ENCODE measurements at places on chromosomes 12 and 14.

DNA sequence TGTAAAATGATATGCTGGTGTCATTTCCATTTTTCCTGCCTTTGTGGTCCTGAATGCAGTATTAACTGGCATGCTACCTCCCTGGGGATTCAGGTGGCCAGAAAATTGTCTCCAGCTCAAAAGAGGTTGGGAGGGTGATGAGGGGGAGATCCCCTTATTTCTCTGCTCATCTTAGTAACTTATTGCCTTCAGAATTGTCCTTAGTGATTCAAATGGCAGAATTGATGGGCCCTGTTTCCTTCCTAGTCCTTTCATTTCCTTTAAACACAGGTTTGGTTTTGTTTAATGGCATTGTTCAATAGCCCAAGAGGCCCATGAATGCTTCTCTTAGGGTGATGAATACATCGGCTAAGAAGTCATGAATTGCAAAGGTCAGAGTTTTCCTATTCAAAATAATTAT, 207.0 kb downstream of the SLC41A2 start:
- DNase-seq, result no peak

DNA sequence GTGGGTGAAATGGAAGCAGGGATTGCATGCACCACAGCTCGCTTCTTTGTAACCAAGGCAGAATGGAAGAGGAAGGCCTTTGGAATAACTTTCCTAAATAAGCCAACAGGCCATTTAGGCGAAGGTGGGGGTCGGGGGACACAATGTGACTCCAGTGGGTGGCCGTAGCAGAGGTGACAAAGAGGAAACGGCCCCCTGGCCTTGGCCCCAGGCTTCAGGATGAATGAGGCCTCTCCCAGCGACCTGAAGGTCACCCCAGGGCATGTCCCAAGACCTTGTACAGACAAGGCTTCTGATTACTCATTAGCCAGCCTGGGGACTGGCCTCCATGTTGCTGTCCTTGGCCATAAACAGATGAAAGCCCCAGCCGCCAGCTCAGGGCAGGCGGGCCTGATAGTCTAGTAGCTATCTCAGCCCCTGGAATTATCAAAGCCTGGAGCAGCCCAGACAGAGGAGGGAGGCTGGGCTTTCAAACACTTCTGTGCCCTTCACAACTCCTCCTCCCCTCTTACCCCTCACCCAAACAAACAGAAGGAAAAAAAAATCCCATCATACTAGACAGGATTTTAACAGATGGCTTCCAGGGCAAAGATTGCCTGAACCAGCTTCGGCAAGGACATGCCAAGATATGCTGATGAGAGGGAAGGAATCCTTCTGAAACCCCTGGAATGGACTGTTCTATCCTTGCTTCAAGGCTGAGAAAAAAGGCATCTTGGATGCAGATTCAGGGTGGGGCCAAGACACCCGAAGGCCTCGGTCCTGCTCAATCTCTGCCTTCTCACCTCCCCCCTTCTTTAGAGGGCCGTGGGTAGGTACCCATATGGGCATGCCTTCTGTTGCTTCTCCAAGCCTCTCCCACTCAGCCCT, 142.3 kb upstream of the PARP11 start:
- no peak for DNase-seq

- no peak for DNase-seq
Measured at GRCh38 chr12:5195691-5196090, 152.0 kb downstream of the KCNA5 start.

- DNase-seq, result no peak
Measured at GRCh38 chr12:130818272-130818634, 20.8 kb downstream of the STX2 start.

GRCh38 chr12:24554612-24555295, 394.1 kb downstream of the BCAT1 start:
- DNase-seq, result no peak

- no peak for DNase-seq
Measured at GRCh38 chr12:32490801-32491200, 91.4 kb downstream of the FGD4 start.

DNA sequence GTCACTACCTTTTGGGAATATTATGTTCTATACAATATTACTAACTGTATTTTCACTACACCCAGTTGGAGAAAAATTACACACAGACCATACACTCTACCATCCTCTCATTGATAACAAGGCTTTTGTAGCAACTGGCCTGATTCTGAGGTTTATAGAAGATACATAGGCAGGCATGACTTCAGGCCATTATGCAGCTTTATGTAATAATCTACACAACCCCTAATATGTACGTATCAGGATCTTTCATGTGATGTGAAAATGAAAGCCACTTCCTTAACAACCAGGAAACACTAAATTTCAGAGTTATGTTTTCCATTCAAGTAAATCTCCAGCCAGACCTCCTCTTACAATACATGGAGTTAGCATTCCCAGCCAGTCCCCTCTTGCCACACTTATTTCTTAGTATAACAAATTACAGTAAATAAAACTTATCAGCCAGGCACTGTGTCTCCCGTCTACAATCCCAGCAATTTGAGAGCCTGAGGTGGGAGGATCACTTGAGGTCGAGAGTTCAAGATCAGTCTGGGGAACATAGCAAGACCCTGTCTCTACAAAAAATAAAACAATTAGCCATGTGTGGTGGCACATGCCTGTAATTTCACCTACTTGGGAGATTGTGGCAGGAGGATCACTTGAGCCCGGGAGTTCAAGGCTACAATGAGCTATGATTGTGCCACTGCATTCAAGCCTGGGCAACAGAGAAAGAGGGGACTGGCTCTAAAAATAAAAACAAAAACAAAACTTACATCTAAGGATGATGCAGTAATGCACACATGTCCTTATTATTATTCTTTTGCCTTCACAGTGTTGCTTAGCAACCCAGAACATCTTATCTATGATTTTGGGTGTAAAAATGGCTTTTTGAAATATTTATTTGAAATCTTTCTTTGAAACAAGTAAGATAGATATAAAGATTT, 10.4 kb upstream of the OSBPL8 start:
- no peak for DNase-seq

DNA sequence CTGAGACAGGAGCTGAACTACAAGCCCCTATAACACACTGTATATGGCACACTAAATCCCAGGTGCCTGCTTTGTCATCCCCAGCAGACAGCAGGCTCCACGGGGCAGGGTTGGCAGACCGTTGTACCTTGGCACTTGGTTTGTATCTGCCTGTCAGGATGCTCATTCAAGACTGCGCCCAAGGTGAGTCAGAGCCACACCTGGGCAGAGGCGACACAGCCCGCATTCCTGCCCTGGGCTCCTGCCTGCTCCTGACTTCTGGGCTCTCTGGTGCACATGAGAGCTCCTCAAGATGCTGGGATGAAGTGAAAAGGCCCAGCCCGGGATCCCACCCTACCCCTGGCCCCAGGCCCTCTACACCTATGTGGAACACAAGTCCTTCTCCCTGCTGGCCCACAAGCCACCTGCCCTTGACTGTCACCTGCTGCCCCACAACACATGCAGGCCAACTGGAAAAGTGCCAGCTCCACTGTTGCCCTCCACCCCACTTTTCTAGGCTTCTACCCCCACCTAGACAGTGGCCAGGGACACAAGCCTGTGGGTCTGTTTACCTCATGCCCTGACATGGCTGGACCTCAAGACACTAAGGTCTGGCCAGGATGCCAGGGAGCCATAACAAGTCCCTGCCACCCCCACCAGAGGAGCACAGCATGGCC, 30.8 kb upstream of the PNMA1 start:
- DNase-seq, result no peak

DNA sequence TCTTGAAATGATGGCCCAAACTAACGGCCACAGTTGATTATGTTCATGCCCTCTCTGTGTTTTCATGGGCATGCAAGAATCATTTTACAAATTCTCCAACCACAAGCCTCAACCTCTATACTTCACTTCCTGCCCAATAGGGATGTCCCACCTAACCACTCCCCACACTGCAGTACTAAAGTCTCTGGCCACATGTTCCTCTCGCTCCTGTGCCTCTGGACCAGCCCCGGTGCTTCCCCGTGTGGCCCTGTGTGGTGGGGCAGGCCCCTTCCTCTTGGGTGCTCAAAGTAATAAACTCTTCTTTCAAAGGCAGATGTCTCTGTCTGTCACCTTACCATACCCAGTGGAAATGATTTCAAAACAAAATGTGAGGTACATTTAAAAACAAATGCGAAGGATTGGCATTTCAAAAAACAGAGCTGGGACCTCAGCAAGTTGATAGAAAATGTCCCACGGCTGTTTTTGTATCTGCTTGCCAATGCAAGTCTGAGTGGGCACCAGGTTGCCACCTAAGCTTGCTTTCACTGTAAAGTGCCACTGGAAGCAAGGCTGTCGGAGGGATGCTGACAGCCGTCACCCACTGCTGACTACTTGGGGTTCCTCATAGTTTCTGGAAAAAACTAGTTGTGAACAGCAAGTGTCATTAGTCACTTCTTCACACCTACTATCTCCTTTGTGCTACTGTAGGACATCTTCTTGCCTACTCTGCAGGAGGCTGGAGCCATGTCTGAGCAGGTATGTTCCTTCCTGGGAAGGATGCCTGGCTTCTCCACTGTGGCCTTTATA, 8.2 kb upstream of the SERPINA11 start:
- DNase-seq, result no peak

DNA sequence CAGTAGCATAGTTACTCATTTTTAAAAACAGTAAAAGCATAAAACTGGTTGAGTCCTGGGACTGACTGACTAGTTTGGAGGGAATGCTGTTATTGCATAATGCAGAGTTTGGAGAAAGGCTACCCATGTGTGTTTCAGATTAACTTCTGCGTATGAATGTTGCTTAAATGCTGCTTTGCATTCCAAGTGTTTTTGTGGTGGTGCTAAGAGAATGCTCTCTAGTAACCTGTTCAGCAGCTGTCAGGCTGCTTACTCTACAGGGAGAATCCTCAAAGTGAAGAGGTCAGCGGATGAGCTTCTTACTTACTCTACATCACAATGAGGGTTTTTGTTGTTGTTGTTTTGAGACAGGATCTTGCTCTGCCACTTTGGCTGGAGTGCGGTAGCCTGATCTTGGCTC, 4.3 kb downstream of the DLST start:
- no peak for DNase-seq

- no peak for DNase-seq
Measured at GRCh38 chr14:54686871-54687749, 120.2 kb downstream of the SAMD4A start.

GRCh38 chr14:102496958-102497744, 12.4 kb downstream of the ANKRD9 start:
- peak; percentile 60 for DNase-seq

- DNase-seq, result no peak
Measured at GRCh38 chr14:99327458-99328250, 55.7 kb upstream of the BCL11B start.

DNA sequence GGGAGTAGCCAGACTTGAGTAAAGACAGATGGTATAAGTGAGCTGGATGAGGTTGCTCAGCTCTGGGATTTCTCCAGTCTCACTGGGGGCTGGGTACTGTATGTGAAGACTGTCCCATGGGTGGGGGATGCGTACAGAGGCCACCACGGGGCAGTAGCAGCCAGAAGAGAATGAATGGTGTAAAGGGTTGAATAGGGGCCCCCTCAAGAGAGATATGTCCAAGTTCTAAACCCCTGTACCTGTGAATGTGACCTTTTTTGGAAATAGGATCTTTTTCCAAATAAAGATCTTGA, 21.8 kb upstream of the BCDIN3D start:
- no peak for DNase-seq

GRCh38 chr12:96238336-96239047, 44.3 kb downstream of the ELK3 start:
- no peak for DNase-seq

- DNase-seq, result no peak
Measured at GRCh38 chr14:44989497-44990440, 27.8 kb downstream of the TOGARAM1 start.

- no peak for DNase-seq
Measured at GRCh38 chr14:54947230-54947629, 44.6 kb upstream of the GCH1 start.

DNA sequence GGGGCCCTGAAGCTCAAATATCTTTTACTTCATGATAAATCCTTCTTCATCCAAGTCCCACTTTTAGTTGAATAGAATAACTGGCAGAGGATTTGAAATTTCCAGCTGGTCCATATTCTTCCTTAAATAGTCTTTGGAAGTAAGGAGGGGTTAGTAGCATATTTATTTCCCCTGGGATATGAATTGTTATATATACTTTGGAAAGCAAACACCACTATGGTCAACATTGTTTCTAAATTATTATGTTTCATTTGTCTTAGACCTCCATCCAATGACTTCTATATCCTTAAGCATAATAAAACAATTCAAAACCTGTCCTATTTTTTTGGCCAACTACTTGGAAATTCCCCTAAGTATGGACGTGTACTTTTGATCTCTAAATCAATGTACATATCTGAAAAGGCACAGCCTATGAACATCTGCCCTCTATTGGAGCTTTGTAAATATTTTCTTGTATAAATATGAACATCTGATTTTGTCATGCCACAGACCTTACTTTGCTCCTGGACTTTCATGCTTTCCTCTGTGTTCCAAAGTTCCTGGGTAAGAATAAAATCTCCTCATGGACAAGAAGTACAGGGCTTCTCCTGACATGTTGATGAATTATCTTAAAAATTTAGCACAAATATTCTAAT, 1212.0 kb downstream of the GALC start:
- DNase-seq, result no peak

GRCh38 chr14:99763527-99764221, 29.5 kb upstream of the EML1 start:
- no peak for DNase-seq

GRCh38 chr12:112822056-112822455, 30.5 kb downstream of the RPH3A start:
- DNase-seq, result no peak

- DNase-seq, result peak; percentile 80
Measured at GRCh38 chr12:47949441-47950341, 13.7 kb upstream of the TMEM106C start.

DNA sequence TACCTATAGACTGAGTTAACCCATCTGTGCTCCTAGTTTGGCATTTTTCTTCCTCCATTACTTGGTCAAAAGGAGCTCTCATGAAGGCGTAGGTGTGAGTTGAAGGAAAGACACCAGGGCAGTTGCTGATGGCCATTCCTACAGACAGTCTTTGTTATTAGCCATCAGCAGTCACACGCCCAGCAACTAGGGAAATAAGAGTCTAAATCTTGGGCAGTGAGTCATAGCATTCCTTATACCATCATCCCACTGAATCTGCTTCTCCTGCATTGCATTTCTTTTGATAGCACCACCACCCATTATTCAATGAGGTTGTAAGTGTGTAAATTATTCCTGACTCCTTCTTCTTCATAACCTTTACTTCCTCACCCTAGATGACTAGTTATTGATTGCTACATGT, 150.9 kb upstream of the IGF1 start:
- DNase-seq, result no peak

- no peak for DNase-seq
Measured at GRCh38 chr12:52555577-52555976, 2.6 kb upstream of the KRT71 start.

DNA sequence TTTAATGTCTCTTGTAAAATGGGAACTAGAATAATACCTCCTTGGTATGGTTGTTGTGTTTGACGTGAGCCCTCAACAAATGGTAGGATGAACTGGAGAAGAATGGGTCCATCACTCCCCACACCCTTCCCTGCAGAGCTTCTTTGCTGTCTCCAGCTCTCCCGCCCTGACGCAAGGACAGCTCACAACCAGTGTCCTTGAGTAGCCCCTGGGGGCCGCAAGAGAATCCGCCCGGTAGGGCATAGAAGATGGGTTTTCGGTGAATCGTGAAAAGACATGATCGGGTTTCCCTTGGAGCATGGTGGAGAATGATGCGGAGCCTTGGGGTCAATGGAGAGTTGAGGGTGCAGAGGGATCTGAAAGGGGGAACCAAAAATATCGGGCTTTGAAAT, 6.1 kb upstream of the PAX9 start:
- DNase-seq, result no peak

- no peak for DNase-seq
Measured at GRCh38 chr14:44798386-44799242, 163.1 kb downstream of the KLHL28 start.

All from left forelimb (tissue), 1 donor.